Stimulated activated CD8-positive, alpha-beta memory T cell treated with anti-CD3 and anti-CD28 coated beads, Interleukin-4, amount 100 ng/mL, for 48 hours (primary cell): ENCODE measurements at places on chromosomes 1 and 21.

- DNase-seq: no peak
Observed at GRCh38 chr1:115057661-115058254, 28.1 kb downstream of the TSHB start.

DNA sequence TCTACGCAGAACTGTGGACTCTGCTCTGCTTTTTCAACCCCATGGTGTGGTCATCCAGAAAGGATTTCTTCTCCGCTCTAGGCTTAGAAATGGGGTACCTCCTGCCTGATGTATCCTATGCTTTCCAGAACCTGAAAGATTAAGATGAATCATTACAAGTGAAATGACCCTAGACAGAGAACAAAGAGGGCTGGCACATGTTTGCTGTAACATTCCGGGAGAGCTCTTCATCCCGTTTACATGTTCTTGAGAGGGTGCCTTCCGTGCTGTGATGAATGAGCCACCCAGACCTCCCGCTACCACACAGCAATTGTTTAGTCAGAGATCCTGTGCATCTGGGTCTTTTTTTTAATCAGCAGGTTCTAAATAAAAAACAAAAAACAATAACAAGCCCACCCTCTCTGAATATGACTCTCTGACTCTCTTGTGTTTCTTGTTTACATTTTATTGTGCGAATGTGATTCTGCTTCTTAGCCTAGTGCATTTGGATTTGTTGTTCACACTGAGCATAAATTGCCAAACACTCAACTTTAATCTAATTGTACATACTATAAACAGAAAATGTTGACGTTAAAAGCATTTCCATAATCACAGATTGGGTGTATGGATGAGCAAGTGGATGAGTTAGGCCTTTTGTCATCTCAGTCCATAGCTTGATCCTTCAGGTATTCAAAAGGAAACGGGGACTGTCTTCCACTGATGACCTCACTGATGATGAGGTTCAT is 87.1 kb downstream of the GPR88 start:
- DNase-seq: no peak

DNA sequence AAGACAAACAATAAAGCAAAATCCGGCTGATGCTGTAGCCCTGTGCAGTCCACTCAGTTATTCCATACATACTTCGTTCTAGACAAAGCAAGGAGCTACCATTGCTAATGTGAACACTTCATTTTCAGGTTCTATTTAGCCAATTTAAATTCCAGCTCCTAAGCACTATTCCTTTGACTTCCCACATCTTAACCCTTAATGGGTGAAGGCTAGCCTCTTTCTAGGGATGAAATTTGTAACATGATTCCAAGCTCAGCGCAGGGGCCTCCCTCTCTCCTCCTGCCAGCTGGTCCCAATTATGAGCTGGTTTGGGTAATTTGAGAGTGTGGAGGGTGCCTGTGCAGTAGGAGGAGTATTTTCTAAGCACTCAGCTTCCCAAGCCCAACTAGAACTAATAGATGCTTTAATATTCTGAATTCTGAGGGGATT is 53.9 kb upstream of the PTGFRN start:
- no peak for DNase-seq

DNA sequence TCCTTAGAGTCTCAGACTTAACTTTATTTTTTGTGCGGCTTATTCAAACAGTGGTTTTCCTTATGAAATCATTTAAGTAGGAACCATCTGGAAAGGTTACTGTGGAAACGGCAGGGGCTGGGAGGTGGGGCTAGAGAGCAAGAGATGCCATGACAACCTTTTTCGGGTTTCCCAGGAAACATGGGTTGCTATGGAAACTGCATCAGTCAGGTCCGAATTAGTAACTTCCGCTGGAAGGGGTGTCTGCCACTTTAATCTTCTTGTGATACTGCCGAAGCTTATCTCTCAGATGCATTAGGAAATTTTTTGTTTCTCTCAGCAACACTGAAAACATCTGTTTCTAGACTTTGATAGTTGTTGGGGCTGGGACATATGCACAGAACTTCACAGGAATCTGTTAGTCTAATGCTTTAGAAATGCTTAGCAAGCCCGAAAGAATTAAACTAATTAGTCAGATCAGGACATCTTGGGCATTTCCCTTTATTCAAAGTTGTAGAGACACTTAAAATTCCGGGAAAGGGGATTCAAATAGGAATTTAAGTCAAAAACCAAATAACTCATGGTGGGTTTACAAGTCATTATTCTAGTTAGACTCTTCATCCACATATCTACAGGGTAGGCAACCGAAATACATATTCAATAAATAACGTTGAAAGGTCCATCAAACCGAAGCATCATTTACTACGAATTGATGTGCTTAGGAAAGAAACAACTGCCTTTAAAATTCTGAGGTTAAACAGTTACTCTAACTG is 2.6 kb downstream of the KCNA3 start:
- DNase-seq: peak; percentile 79

DNA sequence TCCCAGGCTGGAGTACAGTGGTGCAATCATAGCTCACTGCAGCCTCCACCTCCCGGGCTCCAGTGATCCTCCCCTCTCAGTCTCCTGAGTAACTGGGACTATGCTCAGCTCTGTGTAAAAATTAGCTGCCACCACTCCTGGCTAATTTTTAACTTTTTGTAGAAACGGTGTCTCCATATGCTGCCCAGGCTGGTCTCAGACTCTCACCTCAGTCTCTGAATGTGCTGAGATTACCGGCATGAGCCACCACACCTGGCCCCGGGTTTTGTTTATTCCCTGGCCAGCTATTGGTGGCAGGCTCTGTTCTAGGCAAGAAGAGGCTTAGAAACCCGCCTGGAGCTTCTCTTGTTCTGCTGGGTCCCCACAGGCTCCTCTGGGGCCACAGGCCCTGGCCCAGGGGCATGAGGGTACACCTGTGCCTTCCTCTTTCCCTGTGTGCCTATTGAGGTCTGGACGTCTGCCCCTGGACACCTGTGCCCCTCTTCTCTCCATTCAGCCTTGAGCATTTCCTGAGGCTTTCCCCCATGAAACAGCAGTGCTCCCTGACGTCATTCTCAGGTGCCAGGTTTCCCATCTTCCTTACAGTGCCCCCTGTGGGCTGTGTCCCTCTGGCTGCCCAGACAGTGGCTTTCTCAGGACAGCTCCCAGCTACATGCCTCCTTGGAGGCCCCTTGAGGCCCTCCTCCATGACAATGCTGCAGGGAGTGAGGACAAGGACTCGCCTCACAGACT is 57.5 kb downstream of the PCP4 start:
- no peak for DNase-seq

DNA sequence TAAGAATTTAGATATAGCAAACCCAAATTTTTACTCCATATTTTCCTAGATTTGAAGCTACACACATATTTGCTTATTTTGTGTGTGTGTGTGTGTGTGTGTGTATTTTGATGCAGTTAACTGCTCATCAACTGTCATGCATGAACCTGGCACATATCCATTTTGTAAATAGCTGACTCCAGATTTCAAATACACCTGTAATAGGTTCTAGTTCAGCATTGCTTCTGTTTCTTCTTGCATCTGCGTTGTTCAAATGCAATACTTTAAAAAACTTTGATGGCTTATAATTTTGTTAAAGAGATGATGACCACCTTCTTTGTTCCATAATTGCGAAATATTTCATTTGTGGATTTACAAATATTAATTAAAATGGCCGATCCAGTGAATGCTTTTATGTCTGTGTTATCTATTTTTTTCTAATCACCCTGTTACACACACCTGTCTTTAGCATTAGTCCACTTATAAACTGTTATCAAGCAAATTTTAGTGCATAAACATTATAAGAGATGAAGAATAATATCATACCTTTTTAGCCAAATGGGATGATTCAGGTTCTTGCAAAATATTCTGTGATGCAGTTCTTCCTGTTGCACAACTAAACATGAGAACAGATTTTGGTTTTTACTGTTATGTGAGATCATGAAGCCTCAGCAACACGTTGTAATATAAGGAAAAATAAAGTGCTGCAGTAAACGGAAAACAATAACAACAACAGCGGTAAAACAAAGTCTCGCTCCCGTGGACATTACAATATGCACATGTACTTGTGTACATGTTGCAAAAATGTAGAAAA is 12.7 kb upstream of the S100A11 start:
- no peak for DNase-seq

GRCh38 chr1:31244326-31244725 is 4.6 kb upstream of the NKAIN1 start:
- DNase-seq: no peak

- no peak for DNase-seq
Observed at GRCh38 chr1:245079021-245079609, 75.7 kb upstream of the KIF26B start.

GRCh38 chr1:5311634-5312292 is 657.4 kb downstream of the AJAP1 start:
- DNase-seq: no peak

DNA sequence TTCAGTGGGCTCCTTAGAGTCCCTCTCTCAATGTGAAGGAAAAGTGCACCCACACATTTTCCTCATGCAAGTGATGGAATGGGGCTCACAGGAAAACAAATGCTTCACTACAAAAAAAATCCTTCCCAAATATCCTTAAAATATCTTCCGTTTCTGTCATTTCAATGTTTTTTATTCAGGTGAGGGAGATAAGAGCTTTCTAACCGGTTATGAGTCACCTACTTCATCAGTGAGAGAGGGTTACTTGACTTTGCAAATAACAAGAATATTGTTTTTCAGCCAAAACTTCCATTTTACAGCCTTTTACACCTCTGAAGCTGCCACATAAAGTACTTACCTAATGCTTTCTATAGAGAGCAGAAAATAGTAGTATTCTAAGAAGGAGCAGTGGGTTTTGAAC is 98.3 kb upstream of the CD55 start:
- DNase-seq: no peak

GRCh38 chr1:110672753-110673108 is 2.0 kb downstream of the KCNA3 start:
- DNase-seq: peak; percentile 44

DNA sequence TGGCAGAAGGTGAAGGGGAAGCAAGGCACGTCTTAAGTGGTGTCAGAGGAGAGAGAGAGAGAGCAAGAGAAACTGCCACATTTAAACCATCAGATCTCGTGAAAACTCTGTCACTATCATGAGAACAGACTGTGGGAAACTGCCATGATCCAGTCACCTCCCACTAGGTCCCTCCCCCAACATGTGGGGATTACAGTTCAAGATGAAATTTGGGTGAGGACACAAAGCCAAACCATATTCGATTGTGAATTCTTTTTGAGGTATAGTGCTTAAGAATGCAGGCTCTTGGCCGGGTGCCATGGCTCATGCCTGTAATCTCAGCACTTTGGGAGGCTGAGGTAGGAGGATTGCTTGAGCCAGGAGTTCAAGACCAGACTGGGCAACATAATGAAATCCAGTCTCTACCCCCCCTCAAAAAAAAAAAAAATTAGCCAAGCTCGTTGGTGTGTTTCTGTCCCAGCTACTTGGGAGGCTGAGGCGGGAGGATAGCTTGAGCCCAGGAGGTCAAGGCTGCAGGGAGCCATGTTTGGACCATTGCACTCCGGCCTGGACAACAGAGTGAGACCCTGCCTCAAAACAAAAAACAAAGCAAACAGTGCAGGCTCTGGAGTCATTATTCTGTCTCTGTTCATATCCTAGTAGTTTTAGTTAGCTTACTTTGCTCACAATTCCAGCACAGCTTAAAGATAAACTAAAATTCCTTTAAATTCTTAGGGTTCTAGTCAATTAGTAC is 6.0 kb downstream of the ZCCHC17 start:
- DNase-seq: no peak
